ENCODE measurements at places on chromosomes 2 and 18.

DNA sequence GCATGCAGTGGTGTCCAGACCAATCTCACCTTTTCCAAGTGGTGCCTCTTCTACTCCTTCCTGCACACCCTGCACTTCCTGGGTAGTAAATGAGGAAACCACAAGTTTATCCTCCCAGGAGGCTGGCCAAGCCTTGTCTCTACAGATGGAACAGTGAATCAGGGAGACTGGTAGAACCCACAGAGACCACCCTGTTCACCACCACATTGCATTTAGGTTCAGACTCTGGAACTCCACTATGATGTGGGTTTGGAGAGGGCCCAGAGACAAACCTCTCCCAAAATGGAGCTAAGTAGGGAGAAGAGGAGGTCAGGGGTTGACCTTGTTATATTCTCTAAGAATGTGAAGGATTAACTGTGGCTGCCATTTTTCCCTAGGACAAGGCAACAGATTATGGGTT, 102.8 kb upstream of the FZD7 start:
- DNase-seq, result no peak

GRCh38 chr2:133821107-133821760, 253.0 kb upstream of the NCKAP5 start:
- no peak for DNase-seq

DNA sequence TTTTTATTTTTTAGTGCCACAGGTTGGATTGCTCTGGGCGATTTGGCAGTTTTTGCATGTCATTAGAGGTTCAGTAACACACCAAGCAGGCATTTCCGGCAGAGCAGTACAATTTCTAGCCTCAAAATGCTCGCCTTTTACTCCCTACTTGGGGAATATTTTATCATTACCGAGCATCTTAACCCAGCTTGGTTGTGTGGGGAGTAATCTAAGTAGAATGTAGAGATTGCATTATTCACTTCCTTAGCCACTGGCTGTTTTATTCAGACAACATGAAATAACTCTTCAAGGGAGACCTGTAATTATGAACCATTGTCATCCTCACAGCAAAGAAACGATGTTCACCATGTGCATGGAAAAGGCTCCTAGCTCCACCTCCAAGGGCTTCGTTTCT, 13.1 kb downstream of the GRP start:
- DNase-seq, result no peak

- no peak for DNase-seq
These were observed 86.8 kb downstream of the ERBB4 start for GRCh38 chr2:212451786-212452231.

DNA sequence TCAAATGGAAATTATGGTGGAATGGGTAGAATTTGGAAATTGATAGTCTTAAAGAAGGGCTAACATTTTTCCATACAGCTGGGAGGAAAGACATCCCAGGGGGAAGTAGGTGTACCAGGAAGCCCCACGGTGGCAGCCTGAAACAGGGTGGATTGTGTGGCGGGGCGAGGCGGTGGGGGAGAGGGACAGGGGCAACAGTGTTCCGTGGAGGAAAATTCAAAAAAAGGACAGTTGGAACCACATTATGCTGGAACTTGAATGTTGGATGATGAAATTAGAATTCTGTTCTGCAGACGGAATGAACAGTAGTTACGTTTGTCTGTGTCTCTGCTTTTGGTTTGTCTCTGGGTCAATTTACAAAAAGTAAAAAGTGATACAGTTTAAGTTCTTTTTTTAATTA, 10.6 kb upstream of the CIB4 start:
- DNase-seq, result no peak

DNA sequence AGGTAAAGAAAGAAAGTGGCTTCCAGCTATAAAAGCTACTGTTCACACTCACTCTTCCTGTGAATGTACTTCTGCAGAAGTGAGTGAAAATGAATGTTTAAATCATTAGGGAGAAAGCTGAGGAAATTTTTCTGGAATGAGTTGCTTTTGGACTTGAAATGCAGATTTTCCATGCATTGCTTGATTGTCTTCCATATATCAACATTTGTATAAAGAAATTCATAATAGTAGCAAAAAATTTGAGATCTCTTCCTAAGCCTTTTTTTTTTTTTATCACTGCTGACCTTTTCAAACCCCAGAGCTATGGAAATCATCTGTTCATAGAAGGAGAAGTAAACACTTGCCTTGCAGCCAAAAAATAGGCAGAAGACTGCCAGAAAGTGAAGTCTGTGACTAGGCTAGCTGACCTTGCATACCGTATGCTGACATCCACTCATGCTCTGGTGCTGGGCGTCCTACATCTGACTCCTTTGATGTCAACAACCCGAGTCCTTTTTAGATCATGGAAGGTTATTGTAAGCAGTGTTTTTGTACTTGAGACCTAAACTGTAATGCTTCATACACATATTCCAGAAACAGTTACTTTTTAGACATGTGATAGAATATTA, 154.5 kb upstream of the RASGRP3 start:
- DNase-seq, result no peak

DNA sequence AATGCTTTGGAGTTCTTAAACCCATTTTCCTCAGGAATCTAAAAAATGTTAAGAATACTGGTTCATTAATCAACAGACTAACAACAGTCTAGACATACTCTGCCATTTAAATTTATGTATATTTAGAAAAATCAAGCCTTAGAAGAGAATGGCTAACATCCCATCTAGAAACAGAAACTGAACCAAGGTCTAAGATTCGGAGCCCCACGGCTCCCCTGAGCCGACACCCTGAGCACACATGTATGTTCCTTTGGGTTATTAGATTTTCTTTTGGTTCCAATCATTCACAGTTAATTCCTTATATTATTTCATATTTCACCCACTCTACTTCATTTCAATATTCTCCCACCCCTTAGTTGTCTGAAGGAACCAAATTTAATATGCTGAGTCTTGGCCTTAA, 94.8 kb upstream of the HNRNPA3 start:
- no peak for DNase-seq

DNA sequence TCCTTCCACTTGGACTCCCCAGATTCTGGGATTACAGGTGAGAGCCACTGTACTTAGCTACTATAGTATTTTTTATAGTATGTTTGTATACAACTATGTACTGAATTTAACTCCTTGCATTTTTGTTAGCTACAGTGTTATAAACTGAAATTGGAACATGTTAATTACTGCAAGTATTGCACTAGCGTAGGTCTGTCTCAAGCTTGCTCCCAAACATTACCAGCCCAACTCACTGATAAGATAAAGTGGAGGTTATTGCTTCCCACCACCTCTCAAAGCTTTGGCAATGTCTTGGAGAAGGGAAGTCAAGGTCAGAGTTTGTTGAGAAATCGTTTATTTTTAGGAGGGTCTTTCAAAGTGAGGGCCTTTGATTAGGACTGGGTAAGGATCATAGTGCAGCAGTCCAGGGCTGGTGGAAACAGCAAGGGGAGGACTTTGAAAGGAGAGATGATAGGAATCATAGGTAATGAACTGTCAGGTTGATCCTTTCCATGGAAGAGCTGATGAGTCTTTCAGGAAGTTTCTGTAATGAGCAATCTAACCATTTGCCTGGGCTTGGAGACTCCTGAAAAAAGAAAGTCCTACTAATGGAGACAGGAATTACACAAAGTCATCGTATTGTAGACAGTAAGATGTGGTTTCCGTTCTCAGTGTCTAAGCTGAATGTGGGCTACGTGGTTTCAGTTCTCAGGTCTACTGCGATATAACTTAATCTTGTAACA, 257.1 kb downstream of the MYO3B start:
- DNase-seq, result no peak

GRCh38 chr2:171509945-171510731, 12.1 kb upstream of the CYBRD1 start:
- no peak for DNase-seq

DNA sequence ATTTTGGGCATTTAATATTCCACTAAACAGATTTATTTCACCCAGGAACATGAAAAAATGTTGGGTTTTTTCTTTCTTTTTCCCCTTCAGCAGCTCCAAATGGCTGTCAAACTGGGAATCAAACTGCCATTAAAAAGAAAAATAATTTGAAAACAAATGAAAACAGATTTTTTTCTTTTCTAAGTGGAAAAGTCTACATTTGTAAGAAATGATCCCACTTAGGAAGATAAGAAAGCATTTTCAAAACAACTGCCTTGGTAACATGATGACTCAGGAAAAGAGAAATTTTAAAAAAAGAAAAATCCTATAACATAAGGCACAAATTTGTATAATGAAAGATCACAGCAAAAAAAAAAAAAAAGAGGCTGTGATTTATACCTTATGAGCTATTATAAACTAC, 20.0 kb downstream of the ZNF521 start:
- no peak for DNase-seq

DNA sequence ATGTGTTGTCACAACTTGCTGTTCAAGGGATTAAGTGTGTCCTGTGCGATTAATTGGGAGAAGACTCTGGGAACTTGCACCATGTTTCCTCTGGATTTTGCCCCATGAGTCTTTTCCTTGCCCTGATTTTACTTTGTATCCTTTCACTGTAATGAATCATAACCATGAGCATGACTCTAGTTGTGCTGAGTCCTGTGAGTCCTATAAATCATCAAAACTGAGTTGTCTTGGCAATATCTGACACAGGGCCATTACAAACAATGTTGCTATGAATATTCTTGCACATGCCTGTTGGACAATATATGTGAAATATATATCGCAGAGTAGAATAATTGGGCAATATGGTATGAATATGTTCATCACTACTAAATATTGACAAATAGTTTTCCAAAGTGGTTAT, 56.5 kb upstream of the COL5A2 start:
- no peak for DNase-seq

DNA sequence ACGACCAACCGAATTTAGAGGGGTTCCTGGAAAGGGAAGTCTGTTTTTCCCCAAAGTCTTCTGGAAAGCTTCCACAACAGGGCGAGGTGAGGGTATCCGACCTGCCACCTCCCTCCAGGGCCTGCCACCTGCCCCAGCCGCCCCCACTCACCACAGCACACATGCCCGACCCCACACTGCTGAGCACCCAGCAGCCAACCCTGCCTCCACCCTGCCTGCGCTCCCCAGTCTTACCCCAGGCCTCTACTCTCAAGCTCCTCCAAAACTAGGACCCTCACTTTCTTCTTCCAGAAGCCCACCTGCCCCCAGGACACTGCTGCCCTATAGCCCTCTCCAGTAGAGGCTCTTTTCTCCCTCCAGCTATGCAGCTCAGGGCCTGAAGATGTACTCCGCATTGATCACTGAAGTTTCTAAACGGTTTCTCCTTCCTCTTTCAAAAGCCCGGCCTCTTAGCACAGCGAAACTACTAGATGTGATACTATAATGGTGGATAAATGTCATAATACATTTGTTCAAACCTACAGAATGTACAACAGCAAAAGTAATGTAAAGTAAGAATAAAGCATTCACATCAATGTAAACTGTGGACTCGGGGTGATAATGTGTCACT, 128.8 kb upstream of the SLC1A4 start:
- no peak for DNase-seq

DNA sequence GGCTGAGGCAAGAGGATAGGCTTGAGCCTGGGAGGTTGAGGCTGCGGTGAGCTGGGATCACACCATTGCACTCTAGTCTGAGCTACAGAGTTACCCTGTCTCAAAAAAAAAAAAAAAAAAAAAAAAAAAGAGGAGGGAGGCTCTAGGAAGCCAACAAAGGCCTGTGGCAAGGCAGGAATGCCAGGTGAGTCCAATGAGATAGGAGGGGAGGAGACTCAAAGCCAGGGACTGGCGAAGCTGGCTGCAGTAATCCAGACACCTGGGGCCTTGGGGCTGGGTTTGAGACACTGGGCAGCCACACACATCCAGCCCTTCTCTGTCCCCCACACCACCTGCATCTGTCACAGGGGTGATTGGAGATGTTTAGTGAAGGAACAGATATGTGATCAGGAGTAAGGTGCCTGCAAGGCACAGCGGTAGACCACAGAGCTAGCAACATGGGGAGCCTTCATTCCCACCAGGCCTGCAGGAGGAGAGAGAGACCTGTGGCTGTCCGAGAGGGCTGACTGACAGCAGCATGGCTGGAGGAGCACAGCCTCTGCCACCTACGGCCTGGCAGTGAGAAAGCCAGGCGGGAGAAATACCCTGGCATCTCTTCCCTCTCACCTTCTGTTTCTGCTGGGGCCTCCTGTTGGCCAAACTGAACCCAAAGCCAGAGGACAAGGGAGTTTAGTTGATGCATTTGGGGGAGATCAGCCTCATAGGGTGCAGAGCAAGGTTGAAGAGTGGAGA, 9.5 kb downstream of the CHPF start:
- DNase-seq, result no peak

DNA sequence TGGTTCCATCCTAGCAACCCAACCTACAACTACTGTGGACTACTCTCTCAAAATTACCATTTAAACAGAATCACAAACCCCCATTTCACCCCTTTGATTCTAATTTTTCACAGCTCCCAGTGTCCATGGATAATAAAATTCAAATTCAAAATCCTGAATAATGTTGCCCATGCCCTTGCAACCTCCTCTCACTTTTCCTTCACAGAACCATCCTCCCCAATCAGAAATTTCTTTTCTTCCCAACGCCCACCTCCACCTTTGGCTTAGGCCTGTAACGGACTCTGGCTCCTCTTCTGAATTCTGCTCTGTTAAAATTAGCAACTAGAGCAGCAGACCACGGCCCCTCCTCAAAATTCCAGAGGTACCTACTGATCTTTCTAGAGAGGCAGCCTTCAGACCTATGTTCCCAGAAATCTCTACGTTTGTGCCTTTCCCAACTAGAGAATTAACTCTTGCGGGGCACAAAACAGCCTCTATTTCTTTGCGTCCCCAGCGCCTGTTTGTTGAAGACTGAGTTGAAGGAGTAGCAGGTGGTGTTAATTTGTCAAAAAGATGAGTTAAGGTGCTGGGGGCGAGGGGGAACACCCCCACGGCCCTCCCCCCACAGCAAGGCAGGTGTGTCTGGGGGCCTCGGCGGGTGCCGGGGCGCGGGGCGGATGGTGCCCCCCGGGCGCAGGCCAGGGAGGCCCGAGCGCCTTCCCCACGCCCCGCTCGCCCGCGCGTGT, 428 bp upstream of the MAP3K20 start:
- DNase-seq, result no peak

DNA sequence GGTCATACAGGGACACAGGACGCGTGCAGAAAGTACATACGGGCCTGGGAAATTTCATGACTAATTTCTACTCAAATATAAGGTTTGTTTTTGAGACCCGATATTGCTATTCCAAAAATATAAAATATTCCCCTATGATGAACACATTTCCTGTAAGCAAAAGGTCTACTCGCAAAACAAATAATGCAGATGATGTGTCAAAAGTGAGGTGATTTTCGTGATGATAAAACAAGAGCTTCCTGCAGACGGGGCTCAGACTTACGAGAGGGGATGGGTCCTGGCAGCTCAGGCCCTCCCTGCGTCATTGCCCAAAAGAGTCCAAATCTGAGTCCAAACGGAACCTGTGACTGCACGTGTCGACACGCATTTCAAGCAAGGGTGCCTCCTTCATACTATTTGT, 62.7 kb downstream of the MBP start:
- no peak for DNase-seq

GRCh38 chr2:176805345-176805744, 407.2 kb upstream of the HNRNPA3 start:
- no peak for DNase-seq

- DNase-seq, result no peak
These were observed 133.9 kb downstream of the ATP9B start for GRCh38 chr18:79203017-79203605.

- no peak for DNase-seq
These were observed 37.9 kb upstream of the GPC1 start for GRCh38 chr2:240397542-240397916.

Measured in head of caudate nucleus (tissue), 42 donors.